ENCODE measurements at places on chromosomes 7 and 10.

- DNase-seq, result no peak
Observed at GRCh38 chr10:31033147-31033546, 1.5 kb upstream of the ZNF438 start.

DNA sequence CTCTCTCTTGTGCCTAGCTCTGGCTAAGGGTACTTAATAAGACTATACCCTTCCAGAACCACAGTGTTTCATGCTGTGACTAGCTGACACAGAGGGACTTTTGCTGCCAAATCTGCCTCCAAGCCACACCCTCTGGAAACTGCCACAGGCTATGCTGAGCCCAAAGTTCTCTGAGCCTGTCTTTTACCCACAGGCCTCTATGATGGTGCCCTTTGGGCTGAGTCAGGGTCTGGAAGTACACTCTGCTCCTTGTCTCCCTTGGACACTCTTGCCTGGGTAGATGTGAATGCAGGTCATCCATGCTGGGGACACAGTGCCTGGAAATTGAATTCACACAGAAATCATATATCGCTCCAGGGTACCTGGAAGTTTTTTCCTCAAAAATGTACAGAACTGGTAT, 22.6 kb downstream of the DYDC1 start:
- DNase-seq, result no peak

DNA sequence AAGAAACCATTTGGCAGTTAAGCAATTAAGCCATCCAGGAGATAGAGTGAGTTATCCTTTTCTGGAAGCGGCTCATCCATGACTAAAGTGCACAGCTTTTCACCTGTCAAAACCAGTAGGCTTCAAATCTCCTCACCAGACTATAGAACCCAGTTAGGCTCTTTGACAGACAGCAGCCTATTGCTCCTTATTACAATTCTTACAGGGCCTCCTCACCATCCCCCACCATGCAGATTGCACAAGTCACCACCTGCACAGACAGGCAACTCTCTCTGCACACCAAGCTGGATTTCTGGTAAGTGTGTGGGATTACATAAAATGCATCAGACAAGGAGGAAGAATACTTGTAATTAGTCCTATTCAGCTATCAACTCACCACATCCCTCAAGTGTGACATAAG, 301.6 kb downstream of the SNX13 start:
- DNase-seq, result peak; percentile 5

DNA sequence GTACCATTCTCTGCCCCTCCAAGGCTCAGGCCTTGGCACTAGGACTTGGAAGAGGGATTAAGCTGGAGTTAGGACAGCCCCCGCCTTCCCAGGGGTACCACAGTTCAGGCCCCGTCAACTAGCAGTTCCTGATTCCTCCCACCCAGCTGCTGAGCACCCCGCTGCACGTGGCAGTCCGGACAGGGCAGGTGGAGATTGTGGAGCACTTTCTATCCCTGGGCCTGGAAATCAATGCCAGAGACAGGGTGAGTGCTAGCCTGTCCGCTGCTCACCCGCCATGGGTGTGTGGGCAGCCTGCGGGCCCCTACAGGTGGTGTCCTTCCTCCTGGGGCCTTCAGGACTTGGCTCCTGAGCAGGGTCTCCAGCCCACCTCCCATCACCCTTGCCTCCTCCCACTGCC, 2.0 kb upstream of the HOGA1 start:
- no peak for DNase-seq

DNA sequence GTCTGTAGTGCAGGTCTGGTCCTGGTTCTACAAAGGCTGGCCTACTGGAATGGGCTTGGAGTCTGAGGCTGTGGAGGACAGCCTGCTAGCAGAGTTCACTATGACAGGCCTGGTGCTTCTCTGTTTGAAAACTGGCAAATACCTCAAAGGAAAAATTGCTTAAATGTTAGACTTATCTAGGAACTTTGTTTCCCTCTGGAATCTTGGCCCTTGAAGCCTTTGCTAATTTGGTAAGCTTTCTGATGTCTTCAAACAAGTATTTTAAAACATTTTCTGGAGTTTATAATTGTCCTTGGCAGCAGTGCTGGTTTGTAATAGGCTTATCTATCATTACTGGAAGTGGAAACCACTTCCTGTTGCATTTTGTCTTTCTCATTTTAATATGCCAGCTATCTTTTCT, 139.7 kb downstream of the TMEM26 start:
- no peak for DNase-seq

Measured in HTR-8/SVneo (cell line).